Stimulated activated CD4-positive, alpha-beta T cell treated with anti-CD3 and anti-CD28 coated beads, Interleukin-1b, Interleukin-23, amount 100 ng/mL, for 4 hours (primary cell): ENCODE measurements at places on chromosomes 4 and X.

DNA sequence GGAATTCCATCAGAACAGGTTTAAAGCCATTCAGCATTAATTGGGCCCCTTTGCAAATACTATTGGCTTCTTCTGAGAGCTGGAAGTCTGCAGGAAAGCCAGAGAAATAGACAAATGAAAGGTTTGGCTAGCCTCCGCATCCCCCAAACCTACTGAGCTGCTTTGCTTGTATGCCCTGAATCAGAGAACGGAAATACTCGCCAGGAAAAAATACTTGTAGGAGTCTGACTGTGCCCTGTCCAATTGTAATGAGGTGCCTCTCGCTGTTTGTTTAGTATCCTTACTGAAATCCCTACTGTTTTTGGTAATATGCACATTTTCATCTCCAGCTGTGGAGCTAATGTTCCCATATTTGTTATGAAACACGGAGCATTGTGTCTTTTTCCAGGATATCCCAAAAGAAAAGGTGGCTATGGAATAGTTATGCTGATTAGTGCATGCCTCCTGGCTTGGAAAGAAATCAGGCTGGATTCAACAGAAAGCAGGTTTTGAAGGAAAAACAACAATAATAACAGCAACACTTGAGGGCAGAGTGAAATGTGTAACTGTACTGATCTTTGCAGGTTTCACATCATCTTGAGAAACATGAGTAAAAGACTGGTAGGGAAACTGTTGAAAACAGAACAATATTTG is 50.7 kb upstream of the NLGN4X start:
- no peak for DNase-seq

- DNase-seq: no peak
Observed at GRCh38 chr4:1241936-1242505, 6.9 kb downstream of the CTBP1 start.

- no peak for DNase-seq
Observed at GRCh38 chrX:119105826-119106225, 21.8 kb downstream of the KIAA1210 start.

- DNase-seq: no peak
Observed at GRCh38 chr4:5126857-5127256, 75.6 kb downstream of the STK32B start.

GRCh38 chr4:123299212-123299691 is 97.3 kb upstream of the SPRY1 start:
- no peak for DNase-seq

- DNase-seq: no peak
Observed at GRCh38 chr4:61246034-61246433, 45.9 kb downstream of the ADGRL3 start.

GRCh38 chrX:7090641-7091040 is 56.9 kb upstream of the STS start:
- no peak for DNase-seq

GRCh38 chrX:17005712-17006368 is 59.4 kb downstream of the REPS2 start:
- no peak for DNase-seq

GRCh38 chr4:25106363-25107151 is 53.7 kb downstream of the SEPSECS start:
- no peak for DNase-seq

GRCh38 chr4:174045381-174045780 is 238.1 kb downstream of the FBXO8 start:
- no peak for DNase-seq

DNA sequence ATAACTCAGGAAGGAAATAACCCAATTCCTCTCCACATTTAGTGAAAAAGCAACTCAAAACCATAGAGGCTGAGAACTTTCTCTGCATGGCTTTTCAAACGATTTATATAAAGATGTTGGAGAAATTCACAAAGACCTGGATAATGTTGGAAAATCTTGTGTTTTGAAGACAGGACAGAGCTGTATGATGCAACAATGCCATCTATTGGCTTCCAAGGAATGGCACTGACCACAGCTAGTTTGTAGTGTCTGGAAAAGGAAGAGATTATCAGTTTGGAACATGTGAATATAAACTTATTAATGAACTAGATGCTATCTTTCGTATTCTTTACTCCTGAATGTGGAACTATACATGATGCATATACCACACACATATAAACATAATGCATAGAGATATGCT is 503.6 kb downstream of the IL1RAPL1 start:
- no peak for DNase-seq

DNA sequence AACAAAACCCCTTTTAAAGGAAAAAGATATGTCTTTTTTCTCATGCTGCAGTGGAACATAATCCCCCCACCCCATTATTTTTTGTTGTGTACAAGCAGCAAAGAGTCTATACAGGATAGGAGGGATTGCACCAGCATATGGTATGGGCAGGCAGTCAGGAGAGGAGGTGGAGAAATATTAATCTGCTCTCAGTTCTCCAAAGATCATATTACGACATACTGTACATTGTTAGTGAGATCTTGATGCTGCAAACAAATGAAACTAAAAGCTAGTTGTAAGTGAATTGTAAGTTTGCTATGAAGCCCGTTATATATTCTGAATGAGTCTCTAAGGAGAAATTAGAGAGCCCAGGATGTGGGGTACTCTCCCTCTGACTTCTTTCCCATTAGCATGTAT is 75.3 kb downstream of the RAPGEF2 start:
- DNase-seq: no peak

GRCh38 chrX:111039606-111040005 is 56.4 kb upstream of the PAK3 start:
- no peak for DNase-seq

DNA sequence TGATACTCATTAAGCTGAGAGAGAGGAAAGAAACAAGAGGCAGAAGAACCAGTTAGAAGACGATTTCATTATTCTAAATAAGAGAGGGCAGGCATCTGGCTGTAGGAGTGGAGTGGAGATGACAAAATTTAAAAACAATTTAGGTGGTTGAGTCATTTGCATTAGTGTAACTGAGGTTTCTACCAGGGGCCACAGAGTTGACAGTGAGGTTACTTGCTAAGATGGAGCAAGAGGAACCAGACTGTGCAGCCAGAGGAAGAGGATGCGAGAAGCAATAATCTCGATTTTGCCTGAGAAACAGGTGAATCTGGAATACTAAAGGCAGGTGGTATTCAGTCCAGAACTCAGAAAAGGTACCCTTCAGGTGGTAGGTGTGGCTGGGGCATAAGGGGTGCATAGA is 491.9 kb downstream of the MID1IP1 start:
- no peak for DNase-seq

GRCh38 chr4:79233820-79234219 is 92.0 kb downstream of the NAA11 start:
- no peak for DNase-seq

DNA sequence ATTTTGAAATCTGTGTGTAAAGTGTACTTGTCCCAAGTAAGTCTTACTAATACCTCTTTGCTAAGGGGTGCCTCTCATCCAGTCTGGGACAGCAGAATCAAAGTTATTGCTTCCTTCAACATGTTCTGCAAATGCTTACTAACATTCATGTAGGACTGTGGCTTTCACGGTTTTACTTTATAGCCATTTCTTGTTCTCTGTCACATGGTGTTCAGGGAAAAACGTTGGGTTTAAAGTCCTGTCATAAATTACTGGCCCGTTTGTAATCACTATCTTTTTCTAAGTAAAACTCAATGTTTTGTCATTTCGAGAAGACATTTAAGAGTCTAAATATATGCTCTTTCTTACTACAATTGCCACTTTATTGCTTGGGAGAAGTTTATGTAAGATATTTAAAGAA is 321.1 kb downstream of the STIM2 start:
- DNase-seq: no peak

DNA sequence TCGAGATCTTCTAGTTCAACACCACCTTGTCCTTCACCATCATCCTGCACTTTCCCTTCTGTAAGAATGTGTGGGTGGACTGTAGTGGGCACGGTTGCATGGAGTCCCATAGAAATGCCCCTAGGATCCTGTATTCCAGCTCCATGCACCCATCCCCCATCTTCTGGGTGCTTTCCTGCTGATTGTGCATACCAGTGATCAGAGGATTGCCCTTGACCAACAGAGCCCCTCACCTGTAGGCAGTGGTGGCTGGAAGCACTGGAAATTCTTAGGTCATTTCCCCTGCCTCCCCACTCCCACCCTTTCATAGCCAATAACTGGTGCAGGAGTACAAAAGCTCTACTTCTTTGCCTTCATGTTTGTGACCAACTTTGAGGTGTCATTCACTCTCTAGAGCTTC is 213.4 kb upstream of the ARSJ start:
- DNase-seq: no peak

DNA sequence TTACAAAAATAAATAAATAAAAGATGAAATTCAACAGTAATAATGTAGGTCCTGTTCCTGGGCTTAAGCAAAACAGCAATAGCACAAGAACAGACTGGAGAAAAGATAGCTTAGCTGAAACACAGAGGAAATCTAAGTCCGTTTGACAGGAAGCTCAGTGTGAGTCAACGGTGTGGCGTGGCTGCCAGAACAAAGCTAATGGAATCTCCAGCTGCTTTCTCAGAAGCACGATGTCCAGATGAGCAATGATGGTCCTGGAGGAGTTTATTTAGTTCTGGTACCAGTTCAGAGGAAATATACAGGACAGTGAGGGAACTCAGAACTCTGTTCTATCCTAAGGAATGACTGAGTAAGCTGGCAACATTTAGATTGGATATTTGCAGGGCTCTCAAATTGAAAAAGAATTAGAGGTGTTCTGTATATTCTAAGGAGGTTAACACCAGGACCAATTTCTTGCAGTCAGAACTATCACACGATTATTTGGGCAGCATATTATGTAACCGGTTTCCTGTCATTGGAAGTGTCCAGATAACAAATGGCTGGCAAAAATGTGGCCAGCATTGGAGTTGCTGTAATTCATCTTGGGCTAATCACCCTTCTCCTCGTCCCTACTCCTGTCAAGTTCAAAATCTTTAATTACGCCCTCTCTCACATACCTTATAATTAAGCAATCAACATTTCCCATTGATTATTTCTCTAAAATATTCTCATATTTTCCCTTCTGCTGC is 12.7 kb downstream of the GAB3 start:
- DNase-seq: no peak

DNA sequence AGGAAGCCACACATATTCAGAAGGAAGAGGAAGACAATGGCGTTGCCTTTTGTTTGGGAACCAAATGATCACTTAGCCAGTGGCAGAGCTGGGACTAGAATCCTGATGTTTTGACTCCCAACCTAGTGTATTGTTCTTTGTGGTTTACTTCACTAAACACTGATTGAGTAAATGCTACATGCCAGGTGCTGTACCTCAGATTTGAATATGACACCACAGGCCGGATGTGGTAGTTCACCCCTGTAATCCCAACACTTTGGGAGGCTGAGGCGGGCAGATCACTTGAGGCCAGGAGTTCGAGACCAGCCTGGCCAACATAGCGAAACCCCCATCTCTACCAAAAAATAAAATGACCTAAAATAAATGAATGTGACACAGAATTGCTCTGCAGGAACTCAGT is 8.4 kb downstream of the NDUFA1 start:
- DNase-seq: no peak

GRCh38 chrX:39983715-39984114 is 114.0 kb downstream of the BCOR start:
- no peak for DNase-seq

- no peak for DNase-seq
Observed at GRCh38 chr4:85798012-85798770, 323.2 kb downstream of the ARHGAP24 start.

DNA sequence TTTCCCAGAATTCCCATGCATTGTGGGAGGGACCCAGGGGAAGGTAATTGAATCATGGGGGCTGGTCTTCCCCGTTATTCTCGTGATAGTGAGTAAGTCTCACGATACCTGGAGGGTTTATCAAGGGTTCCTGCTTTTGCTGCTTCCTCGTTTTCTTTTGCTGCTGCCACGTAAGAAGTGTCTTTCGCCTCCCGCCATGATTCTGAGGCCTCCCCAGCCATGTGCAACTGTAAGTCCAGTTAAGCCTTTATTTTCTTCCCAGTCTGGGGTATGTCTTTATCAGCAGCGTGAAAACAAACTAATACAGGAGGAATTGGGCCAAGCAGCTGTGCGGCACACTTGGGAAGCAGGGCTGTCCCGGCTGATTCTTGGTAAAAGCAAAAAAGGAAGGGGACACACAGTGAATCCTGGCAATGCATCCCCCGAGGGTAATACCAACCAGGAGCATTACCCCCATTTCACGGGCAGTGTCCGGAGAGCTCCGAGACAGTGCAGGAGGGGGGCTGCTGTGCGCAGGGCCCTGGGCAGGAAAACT is 185.7 kb downstream of the AFAP1 start:
- DNase-seq: no peak

GRCh38 chr4:76738086-76738931 is 159.6 kb downstream of the SOWAHB start:
- DNase-seq: no peak

GRCh38 chr4:23876418-23877089 is 13.3 kb downstream of the PPARGC1A start:
- DNase-seq: no peak

- DNase-seq: no peak
Observed at GRCh38 chrX:150647331-150647730, 45.9 kb upstream of the MTMR1 start.

DNA sequence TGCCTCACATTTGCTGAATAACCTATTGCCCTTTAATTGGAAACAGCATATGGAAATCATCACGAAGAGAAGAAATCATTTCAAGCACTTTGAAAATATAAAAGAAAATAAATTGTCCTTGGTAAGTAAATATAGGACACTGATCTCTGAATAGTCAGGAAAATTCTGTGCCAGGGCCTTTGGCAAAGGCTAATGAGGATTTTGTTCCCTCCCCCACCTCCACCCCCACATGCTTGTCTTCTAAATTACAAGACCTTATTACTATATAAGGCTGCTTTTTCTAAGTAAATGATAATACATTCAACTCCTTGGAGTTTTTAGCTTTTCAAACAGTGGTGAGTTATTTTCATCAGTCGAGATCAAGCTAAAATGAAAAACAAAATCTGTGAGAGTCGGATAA is 15.8 kb downstream of the SYNPO2 start:
- no peak for DNase-seq

DNA sequence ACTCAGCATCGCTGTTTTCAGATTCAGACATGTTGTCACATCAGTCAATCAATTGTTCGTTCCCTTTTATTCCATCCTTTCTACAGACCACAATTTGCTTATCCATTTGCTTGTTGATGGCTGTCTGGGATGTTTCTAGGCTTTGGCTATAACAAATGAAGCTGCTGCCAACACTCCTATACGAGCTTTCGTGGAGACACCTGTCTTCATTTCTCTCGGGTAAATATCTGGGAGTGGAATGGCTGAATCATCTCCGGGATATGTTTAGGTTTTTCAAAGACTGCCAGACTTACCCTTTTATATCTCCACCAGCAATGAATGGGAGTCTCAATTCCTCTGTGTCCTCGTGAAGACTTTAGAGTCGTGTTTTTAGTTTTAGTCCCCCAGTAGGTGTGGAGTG is 118.9 kb downstream of the SORCS2 start:
- DNase-seq: no peak
